LoVo (cell line): ENCODE measurements at places on chromosomes 11 and 22.

- no peak for DNase-seq
Measured at GRCh38 chr22:17836992-17837742, 62.9 kb upstream of the BID start.

DNA sequence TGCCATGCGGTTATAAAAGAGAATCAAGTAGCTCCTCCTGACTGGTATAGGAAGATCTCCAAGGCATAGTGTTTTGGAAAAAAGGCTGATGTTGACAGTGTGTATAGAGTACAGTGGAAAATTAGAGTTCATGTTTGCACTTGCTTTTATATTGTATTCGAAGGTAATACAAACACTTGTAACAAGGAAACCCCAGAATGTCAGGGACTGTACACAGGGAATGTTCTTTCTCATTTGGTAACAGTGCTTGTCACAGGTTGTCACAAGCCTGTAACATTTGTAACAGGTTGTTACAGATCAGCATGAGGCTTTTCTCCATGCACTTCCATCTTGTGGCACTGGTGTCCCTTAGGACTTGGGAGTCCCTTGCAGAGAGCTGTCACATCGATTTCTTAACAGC lies 64.0 kb downstream of the GRK3 start:
- DNase-seq: no peak

DNA sequence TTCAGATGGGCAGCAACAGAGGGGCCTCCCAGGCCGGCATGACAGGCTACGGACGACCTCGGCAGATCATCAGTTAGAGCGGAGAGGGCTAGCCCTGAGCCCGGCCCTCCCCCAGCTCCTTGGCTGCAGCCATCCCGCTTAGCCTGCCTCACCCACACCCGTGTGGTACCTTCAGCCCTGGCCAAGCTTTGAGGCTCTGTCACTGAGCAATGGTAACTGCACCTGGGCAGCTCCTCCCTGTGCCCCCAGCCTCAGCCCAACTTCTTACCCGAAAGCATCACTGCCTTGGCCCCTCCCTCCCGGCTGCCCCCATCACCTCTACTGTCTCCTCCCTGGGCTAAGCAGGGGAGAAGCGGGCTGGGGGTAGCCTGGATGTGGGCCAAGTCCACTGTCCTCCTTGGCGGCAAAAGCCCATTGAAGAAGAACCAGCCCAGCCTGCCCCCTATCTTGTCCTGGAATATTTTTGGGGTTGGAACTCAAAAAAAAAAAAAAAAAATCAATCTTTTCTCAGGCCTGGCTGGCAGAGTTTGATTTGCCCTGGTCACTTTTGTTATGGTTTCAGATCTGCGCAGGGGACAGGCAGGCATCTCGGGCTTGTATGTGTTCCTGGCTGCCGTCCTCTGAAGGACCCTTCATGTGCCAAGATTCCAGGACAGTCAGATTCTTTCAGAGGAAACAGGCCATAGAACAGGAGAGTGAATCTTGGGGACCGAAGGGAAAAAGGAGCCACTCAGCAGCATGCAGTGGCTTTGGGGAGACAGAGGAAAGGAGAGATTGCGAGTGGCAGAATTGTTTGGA lies 5.3 kb downstream of the TAGLN start:
- no peak for DNase-seq

- DNase-seq: no peak
Measured at GRCh38 chr22:31538815-31539214, 42.5 kb downstream of the SFI1 start.

DNA sequence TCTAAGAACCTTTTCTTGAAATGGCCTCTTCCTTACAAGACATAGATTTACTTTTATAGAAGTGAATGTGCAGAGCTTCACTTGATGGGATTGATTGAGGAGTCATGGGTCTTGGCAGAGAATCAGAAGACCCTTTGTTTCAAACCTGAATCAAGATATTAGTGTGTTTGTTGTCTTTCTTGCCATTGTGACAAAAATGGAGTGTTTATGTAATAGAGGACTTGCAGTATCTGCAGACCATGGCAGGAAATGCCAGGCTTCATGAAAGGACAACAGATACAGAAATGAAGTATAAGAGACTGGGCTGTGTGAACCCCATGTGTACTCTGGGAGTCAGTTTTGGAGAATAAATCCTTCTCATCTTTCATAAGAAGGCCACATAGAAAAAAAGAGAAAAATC lies 72.9 kb upstream of the HORMAD2 start:
- DNase-seq: no peak

- DNase-seq: no peak
Measured at GRCh38 chr22:44205516-44206329, 25.0 kb downstream of the PARVG start.

GRCh38 chr11:125068368-125068767 lies 5.3 kb downstream of the SLC37A2 start:
- DNase-seq: no peak

DNA sequence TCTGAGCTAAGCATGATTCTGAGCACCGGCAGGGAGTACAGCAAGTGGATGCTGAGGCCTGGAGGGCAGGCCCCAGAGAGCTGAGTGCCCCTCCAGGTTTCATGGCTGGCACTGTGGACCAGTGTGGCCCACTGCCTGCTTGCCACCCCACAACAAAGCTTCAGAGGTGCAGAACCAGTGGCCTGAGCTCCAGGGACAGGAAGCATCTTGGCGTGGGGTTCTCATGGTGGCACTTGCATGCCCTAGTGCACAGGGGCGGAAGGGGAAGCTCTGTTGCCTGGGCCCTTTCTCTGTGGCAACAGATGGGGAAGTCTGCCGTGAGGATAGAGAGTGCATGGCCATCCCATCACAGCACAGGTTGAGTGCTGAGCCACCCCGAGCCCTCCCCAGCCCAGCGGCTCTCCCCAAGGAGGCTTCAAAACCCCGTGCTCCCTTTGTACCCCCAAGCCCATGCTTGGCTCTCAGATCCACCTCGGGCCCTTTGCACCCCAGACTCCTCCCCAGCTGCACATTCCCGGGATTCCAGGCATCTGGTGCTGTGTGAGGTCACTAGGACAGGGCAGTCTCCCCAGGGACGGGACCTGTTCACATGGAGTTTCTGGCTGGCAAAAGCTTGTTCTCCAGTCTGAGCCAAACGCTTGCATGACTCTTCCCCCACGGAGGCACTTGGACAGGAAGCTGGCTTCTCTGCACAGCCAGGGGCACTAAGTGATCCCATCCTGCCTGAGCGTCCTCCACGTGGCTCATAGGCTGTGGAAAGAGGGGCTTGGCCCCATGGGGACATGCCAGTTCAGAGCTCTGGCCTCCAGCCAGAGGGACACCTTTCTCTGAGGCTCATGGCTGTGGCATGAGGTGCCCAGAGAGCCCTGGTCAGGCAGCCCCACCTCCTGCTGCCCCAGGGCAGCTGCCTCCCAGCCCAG lies 4.2 kb downstream of the SLC25A1 start:
- DNase-seq: no peak

DNA sequence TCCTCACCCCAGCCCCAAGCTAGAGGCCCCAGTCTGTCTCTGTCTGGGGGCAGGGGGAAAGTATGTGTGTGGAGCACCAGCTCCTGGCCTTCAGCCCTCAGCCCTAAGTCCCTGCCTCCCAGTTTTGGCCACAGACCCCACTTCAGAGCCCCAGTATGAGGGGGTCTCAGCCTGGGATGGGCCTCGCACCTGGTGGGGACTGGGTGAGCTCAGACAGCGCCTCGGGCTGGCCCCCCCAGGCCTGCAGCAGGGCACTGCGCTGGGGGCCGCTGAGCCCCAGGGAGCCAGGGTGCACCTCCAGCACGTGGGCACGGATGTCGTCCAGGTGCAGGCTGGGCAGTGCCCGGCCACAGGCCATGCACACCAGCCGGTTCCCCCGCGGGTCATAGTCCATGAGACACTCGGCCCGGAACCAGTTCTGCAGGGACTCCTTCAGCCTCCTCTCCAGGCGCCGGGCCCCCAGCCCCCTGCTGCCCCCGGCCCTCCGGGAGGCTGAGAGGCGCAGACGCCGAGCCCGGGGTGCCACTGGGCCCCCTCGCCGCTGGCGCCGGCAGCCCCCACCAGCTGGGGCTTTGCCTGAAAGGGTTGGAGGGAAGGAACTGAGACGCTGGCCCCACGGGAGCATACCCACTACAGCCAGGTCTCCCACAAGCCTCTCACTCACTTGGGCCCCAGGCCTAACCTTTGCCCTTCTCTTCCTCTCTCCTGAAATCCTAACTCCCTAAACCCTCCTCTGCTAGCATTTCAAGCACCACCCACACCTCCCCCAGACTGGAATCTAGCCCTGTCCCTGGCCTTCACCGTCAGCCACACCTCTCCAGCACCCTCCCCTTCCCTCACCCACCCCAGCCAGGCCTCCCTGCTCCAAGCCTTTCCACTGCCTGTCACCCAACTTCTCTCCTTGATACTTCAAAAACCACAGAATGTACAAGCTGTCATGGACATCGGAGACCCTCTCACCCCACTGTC lies 3.6 kb downstream of the ZFTA start:
- no peak for DNase-seq

- no peak for DNase-seq
Measured at GRCh38 chr11:69317401-69318092, 23.6 kb downstream of the MYEOV start.

GRCh38 chr11:122159861-122160260 lies 43.8 kb upstream of the BLID start:
- DNase-seq: no peak

GRCh38 chr11:87137711-87138110 lies 100.0 kb downstream of the TMEM135 start:
- DNase-seq: no peak

DNA sequence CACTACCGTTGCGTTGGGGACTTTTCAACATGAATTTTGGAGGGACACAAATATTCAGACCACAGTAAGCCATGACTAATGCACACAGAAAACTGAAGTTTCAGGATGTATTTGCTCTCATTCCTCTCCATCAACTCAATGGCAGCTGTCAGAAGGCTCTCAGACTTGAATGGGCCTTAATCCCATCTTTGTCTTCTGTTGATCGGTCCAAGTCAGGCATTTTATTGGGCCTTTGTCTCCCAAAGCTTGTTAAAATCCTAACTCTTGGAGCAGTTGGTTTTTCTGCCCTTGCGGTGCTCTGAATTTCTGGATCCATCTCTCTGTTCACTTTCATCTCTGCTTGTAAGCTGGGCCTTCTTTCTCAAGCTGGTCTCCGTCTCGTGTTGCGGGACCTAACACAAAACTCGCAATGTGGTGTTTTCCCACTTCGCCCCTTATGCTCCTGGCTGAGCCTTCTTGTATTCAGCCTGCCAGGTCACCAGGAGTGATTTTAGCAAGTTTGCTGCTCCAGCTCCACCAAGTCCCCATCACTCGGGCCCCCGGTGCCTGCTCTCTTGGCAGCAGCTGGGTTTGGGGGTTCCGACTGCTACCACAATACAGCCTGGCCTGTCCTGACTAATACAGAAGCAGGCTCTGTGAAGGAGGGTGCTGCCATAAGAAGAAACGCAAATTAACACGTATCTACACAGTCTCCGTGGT lies 27.0 kb downstream of the TSPAN32 start:
- no peak for DNase-seq

- no peak for DNase-seq
Measured at GRCh38 chr11:68357568-68357967, 45.2 kb downstream of the LRP5 start.

GRCh38 chr11:19447150-19447566 lies 206.4 kb upstream of the E2F8 start:
- DNase-seq: no peak

DNA sequence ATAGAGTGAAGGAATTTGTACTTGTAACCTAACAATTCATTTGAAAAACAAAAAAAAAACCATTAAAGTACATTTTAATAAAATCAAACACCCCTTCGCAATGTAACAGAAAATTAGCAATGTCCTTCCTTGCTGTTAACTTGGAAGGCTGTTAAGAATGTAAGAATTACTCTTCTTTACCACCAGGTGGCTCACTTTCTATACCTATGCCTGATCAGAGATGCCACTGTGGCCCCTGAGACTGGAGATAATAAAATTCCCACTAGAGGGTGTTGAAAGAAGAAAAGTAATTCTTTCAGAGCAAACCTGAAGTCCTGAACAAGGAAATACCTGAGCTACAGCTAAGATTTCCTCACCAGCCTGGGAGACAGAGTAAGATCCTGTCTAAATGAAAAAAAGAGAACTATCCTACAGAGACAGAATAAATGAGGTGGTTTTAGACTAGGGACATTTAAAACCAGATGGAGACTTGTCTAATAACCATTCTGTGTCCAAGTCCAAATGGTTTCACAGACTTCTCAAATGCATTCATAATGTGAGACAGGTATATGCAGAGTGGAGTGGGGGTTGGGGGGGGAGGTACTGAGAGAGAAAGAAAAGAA lies 1089.3 kb downstream of the FAM181B start:
- peak; percentile 67 for DNase-seq

GRCh38 chr11:46243796-46244109 lies 33.7 kb upstream of the CREB3L1 start:
- DNase-seq: no peak

DNA sequence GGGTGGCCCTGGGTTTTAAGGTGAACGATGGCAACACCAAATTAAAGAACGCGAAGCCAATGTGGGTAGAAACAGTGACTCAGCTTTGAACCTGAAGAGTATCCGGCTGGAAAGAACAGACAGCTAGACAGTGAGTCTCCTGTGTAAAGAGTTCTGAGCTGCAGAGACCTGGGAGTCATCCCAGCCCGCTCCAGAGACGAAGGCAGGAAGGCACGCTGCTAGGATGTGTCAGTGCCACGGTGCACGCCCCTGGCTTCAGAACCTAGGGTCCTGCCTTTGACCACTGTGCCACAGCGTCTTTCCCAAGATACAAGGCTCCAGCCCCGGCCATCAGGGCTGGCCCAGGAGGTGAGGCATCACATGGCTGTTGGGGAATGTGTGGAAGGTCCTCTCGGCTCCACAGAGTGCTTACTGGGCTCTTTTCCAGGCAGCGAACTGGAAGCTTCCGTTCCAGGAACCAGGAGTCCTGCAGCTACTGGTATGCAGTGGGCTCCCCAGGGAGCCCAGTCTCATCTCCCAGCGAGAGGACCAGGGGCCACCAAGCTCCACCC lies 29.9 kb downstream of the LRFN4 start:
- DNase-seq: no peak

DNA sequence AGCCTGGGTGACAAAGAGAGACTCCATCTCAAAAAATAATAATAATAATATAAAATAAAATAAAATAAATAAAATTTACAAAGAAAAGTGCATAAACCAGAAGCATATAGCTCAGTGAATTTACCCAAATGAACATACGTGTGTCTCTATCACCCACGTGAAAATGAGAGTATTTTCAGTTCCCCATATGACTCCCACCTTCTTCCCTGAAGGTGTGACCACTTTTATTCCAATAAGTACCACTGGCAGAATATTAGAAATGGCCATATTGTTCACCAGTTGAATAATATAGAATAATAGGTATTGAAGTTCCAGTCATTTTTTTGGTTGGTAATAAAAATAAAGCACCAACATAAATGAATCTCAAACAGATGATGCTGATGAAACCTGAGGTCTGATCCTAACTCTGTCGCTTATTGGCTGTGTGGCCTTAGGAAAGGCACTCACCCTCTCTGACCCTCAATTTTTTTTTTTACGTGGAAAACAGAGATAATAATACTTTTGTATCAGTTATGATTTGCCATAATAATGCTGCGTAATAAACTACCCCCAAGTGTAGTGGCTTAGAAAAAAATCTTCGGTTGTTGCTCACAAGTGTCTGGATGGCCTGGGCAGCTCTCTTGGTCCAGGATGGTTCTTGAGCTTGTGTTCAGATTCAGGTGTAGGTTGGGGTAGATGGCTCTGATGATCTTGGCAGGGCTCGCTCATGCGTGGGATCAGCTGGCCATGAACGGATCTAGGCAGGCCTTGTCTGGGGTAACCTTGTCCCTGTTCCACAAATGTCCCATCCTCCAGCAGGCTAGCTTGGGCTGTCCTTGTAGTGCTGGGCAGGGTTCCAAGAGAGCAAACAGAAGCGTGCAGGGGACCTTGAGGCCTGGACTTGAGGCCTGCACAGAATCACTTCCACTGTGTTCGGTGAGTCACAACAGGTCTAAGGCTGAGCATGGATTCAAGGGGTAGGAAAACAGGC lies 88.1 kb downstream of the MYO18B start:
- DNase-seq: no peak
